ENCODE measurements at places on chromosomes 6 and 20.

- no peak for DNase-seq
These were observed 102.7 kb downstream of the TRDN start for GRCh38 chr6:123533862-123534648.

- no peak for DNase-seq
These were observed 147.9 kb downstream of the CDC5L start for GRCh38 chr6:44535446-44535845.

GRCh38 chr20:46946796-46947195, 52.2 kb downstream of the EYA2 start:
- DNase-seq = no peak

GRCh38 chr6:44100088-44100550, 27.1 kb downstream of the MRPL14 start:
- DNase-seq = peak; percentile 55

DNA sequence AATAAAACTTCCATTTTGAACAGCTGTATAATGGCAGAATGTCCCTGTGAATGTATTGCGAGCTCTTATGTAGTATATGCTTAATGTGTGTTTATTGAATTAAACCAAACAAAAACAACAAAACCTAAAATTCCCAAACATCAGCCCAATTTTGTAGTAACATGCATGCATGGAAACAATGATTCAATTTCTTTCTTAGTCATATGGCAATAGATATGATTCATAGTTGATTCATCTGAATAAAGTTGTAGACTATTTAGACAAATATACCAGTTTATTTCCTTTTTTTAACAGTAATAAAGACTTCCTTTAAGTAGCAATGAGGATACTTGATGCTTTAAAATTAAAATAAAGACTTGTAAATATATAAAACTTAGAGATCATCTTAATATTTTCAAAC, 670.6 kb downstream of the CD109 start:
- DNase-seq = no peak

- DNase-seq = no peak
These were observed 51.4 kb downstream of the TASP1 start for GRCh38 chr20:13587370-13587769.

DNA sequence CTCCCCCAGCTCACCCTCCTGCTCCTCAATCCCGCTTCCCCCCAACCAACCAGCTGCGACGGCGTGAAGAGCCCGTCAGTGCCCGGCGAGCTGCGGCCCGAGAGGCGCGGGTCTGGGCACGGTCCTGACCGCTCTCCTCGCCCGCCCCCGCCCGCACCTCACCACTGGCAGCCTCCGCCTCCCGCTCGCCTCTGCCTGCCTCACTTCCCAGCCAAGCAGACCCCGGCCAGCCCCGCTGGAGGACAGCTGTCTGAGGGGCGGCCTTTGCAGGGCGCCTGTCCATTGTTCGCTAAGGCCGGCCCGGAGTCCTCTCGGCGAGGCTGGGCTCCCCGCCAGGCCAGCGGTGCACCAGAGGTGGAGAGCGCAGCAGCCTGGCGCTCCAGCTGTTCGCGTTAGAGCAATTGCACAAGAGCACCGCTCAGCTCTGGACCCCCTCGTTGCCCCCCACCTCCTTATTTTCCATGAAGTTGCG, 1.3 kb downstream of the SOBP start:
- peak; percentile 81 for DNase-seq

DNA sequence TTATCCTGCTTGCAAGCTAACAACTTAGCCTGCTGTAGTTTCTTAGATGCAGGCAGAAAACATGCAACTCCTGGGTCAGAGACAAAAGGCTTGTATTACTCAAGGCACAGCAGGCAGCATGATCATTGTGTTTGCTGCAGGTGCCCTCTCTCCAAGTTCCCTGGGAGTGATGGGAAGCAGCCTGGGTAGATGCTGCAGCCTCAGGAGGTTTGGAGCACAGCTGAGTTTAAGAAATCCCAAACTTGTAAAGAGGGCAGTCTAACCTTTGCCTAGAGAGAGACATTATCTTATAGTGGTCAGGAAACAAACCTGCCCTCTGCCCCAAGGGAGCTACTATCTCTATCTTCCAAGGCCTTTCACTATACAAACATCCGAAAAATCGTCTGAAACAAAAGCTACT, 61.1 kb downstream of the PFDN4 start:
- DNase-seq = no peak

GRCh38 chr20:23315099-23315498, 35.5 kb upstream of the NXT1 start:
- no peak for DNase-seq

GRCh38 chr6:144248003-144248402, 37.1 kb upstream of the UTRN start:
- DNase-seq = no peak

- DNase-seq = peak; percentile 63
These were observed 420 bp upstream of the BTN2A1 start for GRCh38 chr6:26457264-26457805.

GRCh38 chr6:37923514-37923913, 104.0 kb downstream of the ZFAND3 start:
- DNase-seq = no peak

GRCh38 chr6:158852312-158853071, 33.3 kb upstream of the EZR start:
- DNase-seq = no peak

DNA sequence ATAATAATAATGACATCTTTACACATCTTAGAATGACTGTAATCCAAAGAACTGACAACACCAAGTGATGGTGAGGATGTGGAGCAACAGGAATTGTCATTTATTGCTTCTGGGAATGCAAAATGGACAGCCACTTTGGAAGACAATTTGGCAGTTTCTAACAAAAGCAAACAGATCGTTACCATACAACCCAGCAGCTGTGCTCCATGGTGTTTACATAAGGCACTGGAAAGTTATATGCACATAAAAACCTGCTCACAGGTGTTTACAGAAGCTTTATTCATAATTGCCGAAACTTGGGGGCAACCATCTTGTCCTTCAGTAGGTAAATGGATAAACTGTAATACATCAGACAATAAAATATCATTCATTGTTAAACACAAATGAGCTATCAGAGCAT, 18.3 kb upstream of the ASF1A start:
- no peak for DNase-seq

GRCh38 chr6:161111261-161111660, 119.7 kb downstream of the MAP3K4 start:
- no peak for DNase-seq

- DNase-seq = no peak
These were observed 76.2 kb downstream of the SNX5 start for GRCh38 chr20:17892189-17892938.

GRCh38 chr6:93792746-93793145, 373.4 kb upstream of the EPHA7 start:
- DNase-seq = no peak

- DNase-seq = no peak
These were observed 45.8 kb downstream of the DOP1A start for GRCh38 chr6:83113258-83113657.

GRCh38 chr6:146339716-146340115, 203.9 kb upstream of the RAB32 start:
- no peak for DNase-seq

GRCh38 chr6:13761361-13762036, 49.9 kb upstream of the RANBP9 start:
- DNase-seq = no peak

DNA sequence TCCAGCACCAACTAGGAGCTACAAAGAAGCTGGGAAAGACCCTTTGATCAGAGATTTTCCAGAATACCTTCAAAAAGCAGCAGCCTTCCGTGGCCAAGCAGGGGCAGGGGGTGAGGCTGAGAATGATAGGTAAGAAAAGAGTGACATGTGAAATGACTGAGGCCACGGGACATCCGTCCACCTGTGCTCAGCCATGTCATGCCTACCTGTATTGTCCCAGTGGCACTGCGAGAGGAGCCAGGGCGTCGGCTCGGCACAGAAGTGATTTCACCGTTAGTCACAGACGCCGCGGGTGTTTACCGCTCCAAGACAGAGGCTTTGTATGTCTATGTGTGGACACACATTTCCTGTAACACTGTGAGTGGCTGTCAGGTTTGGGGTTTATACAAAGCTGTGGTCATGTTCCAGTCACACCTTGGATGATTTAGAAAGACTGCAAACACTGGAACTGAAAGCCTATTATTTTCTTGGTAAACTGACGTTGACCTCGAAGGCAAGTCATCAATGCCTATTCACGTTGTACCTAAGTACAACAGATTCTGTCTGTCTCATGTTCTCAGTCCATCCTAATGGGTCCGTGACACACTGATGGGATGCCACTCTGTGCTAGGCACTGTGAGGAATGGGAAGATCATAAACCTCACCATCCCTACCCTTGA, 32.1 kb upstream of the JAG1 start:
- DNase-seq = no peak

- no peak for DNase-seq
These were observed 8.2 kb downstream of the RTN4IP1 start for GRCh38 chr6:106620931-106621672.

GRCh38 chr20:18657575-18657974, 69.7 kb downstream of the DTD1 start:
- no peak for DNase-seq

DNA sequence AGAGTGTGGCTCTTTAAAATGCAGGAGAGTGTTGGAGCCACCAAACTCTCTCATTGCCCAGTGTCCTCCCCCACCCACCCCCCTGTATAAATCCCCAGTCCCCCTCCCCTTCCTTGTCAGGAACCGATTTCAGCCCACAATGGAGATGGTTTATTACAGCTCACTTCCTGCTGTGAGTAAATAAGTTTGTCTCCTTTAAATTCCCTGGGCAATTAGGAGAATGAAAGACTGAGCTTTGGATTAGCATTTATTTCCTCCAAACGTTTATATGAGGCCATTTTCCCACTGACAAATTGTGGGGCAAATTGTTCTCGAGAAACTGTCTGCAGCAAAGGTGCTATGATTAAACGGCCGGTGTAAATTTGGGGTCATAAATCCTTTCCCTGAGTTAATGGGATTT, 128.8 kb downstream of the DHX35 start:
- no peak for DNase-seq

- DNase-seq = no peak
These were observed 280.8 kb upstream of the QKI start for GRCh38 chr6:163133691-163134090.

GRCh38 chr6:25537349-25538018, 114.5 kb upstream of the SCGN start:
- no peak for DNase-seq

GRCh38 chr6:41498968-41499599, 47.1 kb upstream of the FOXP4 start:
- no peak for DNase-seq

GRCh38 chr20:38534756-38535155, 46.2 kb upstream of the ADIG start:
- no peak for DNase-seq

DNA sequence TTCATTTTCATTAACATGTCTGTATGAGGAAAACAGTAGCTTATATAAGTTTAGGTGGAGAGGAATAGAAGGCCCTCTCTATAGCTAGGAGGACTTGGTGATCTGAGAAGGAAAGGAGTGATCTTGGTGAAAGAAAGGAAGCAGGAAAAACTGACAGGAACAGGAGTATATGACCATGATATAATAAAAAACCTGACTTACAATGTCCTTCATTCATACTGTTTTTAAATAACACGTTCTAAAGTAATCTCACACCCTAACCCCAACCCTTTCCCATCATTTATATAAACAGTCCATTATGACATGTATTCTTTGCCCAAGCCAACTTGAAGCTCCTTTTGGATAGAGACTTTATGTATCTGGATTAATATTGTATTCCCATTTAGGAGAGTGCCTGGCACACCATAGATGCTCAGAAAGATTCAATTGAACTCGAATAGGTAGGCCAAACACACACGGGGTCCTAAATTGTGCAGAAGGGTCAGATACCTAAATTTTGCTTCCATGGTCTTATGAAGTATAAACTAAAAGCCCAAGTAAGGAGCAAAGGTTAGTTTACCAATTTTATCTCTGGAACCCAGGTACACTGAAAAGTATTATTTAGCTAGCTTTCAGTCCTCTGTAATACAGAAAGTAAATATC, 75.9 kb downstream of the OR2B2 start:
- DNase-seq = no peak

GRCh38 chr20:56181583-56181982, 66.9 kb upstream of the MC3R start:
- DNase-seq = no peak
